Camera-type eye (tissue), 1 donor: ENCODE measurements at places on chromosomes 13 and 19. TPM values are rescaled to one million over a fixed set of nuclear protein-coding genes. Genes with fewer than 3 reads are reported as not detected.

The ZNF667 gene
- 19.7 TPM for total RNA-seq

The THSD8 gene
- total RNA-seq: not detected

The PSG5 gene
- not detected for total RNA-seq

The PLIN3 gene
- total RNA-seq: 82.9 TPM

The SHISA2 gene
- total RNA-seq: 41.9 TPM

The FOXA3 gene
- not detected for total RNA-seq

The DCT gene
- total RNA-seq: 318 TPM

The SWSAP1 gene
- 1.5 TPM for total RNA-seq

The PEG3 gene
- total RNA-seq: 79.8 TPM

The PSG6 gene
- not detected for total RNA-seq

The CCL25 gene
- total RNA-seq: not detected

The KANK2 gene
- 190 TPM for total RNA-seq

The SYT3 gene
- total RNA-seq: 6.8 TPM

The C19orf85 gene
- not detected for total RNA-seq

The ZNF135 gene
- total RNA-seq: 25.1 TPM

The APLP1 gene
- 106 TPM for total RNA-seq

The NRTN gene
- 3.7 TPM for total RNA-seq

The DPF1 gene
- total RNA-seq: 7.5 TPM

The ZNF625 gene
- total RNA-seq: 30.7 TPM

The DLL3 gene
- 9.5 TPM for total RNA-seq

The SYDE1 gene
- total RNA-seq: 23.3 TPM

The MEIOSIN gene
- not detected for total RNA-seq

The RAVER1 gene
- total RNA-seq: 18.9 TPM

The NAXD gene
- 26.4 TPM for total RNA-seq

The FGF21 gene
- not detected for total RNA-seq

The MIPEP gene
- 19.4 TPM for total RNA-seq

The CHERP gene
- 18.8 TPM for total RNA-seq

The CADM4 gene
- 44.0 TPM for total RNA-seq

The CEACAM1 gene
- total RNA-seq: 2.6 TPM

The COL4A2 gene
- 391 TPM for total RNA-seq

The ABCA7 gene
- total RNA-seq: 84.4 TPM

The C19orf18 gene
- 0.66 TPM for total RNA-seq

The RNF113B gene
- not detected for total RNA-seq

The ZNF816 gene
- total RNA-seq: 15.7 TPM

The CARM1 gene
- 27.1 TPM for total RNA-seq

The VSTM2B gene
- total RNA-seq: 9.6 TPM

The KIR3DL2 gene
- total RNA-seq: not detected

The ZNF256 gene
- 19.6 TPM for total RNA-seq

The CPB2 gene
- total RNA-seq: not detected

The SBK3 gene
- total RNA-seq: not detected

The WASF3 gene
- 61.2 TPM for total RNA-seq

The ATP8A2 gene
- 17.1 TPM for total RNA-seq

The ZNF284 gene
- total RNA-seq: 7.1 TPM

The OR4F17 gene
- total RNA-seq: not detected

The LGALS14 gene
- not detected for total RNA-seq

The TNFSF13B gene
- total RNA-seq: 1.4 TPM
